ENCODE measurements at places on chromosomes 6 and 20.

DNA sequence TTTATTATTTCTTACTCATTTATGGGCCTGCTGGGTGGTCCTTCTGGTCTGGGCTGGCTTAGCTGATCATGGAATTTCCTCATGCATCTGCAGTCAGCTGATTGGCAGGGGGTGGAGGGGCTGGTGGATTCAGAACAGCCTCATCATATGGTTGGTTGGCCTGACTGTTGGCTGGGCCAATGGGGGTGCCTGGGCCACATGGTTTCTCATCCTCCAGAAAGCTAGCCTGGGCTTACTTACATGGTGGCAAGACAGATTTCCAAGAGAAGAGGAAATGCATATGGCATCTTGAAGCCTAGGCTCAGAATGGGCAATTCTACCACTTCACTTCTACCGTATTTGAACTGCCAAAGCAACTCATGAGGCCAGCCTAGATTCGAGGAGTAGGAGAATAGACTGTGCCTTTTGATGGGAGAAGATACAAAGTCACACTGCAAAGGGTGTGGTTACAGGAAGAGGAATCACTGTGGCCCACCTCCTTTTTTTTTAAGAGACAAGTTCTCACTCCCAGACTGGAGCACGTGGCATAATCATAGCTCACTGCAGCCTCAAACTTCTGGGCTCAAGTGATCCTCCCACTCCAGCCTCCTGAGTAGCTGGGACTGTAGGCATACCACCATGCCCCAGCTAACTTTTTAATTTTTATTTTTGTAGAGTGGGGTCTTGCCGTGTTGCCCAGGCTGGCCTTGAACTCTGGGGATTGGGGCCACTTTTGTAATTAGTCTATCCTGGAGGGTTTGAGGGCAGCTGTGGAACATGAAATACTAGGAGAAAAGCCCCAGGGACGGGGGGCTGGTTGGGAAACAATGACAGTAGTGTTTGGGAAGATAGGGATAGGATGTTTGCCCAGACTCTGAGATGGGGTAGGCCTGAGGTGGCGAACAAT, 47.6 kb upstream of the RNF24 start:
- no peak for DNase-seq

DNA sequence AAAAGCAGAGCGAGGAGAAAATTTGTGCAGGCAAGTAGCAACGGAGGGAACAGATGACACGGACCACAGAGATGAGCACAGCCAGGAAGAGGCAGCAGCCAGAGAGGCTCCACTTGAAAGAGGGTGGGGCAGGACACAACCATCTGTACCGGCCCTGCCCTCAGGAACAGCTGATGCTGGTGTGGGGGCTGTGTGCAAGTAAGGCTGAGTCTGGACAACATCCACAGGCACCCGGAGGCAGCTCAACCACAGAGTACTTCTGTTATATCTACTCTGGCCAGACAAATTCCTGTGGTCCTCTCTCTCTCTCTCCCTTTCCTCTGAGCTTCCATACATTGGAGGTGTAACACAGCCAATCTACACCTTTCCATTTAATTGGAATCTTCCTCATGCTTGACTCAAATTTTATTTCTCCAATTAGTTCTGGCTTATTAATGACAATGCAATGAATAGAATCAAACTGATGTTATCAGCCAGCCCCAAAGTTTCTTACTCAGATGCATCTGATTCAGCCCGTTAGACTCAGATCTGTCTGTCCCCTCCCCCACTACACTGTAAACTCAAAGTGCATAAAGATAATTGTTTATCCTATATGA, 24.9 kb downstream of the KIF13A start:
- DNase-seq: peak; percentile 91

GRCh38 chr20:49846206-49846807, 33.7 kb downstream of the SLC9A8 start:
- DNase-seq: no peak

GRCh38 chr6:145009711-145010110, 724.6 kb downstream of the UTRN start:
- no peak for DNase-seq

GRCh38 chr6:88574031-88574430, 389.4 kb downstream of the RNGTT start:
- DNase-seq: no peak

All from AG09309 (cell line).